Stimulated activated CD8-positive, alpha-beta memory T cell treated with anti-CD3 and anti-CD28 coated beads, Interleukin-7, amount 100 ng/mL, for 1 hour (primary cell): ENCODE measurements at places on chromosomes 1 and 21.

DNA sequence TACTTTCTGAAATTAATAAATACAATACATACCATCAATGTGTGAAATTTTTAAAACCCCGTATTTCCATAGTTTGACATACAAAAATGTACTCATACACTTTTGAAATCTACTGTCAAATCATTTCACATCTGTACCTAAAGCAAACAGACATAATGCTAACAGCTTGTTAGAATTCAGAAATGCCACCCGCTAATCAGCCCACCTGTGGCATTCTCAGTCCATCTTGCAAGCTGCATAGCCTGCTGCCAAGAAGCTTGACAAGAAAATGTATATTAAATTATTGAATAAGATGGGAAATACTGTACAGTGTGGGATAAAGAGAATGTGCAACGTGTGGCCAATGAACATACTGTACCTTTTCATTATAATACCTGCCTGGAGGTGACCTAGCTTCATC is 55.1 kb downstream of the ZBTB18 start:
- no peak for DNase-seq

DNA sequence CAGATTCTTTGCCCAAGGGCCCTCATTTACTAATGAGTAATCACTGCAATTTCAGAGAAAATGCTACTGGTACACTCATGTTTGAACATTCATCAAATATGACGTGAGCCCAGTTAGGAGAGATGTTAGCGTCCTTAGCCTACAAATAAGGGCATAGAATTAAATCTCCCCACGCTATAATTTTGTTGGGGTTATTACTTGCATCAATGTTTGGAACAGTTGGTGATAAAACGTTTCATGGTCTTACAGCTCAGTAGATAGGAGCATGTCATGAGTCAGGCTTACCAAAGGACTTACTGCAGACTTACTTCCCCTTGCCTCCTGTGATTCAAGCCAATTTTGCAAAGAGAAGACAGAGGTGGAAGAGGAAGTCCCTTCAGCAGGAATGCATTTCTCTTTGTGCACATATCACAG is 304.0 kb downstream of the KIF26B start:
- no peak for DNase-seq

DNA sequence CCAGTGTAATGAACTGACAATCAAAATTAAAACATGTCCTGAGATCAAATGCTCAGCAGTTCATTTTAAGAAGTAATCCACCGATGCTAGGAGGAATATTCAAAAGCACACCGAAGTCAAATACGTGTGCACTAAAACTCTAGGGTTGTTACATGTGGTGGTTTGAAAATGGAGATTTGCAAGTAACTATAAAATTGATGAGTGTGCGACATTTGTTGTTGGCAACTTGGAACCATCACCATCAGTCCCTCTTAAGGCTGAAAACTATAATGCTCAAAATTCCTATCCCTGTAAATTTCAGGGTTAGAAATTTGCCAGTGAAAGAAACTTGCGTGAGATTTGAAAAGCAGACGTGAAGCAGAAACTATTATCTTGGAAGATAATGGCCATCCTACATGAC is 13.3 kb upstream of the SGIP1 start:
- no peak for DNase-seq

- no peak for DNase-seq
These were observed 10.0 kb downstream of the KIRREL1 start for GRCh38 chr1:158003406-158003800.

GRCh38 chr1:6445062-6445763 is 20.6 kb downstream of the ESPN start:
- no peak for DNase-seq

- DNase-seq: peak; percentile 39
These were observed 7.7 kb downstream of the ENSA start for GRCh38 chr1:150621497-150622302.

GRCh38 chr1:39576016-39576657 is 453 bp downstream of the PABPC4 start:
- DNase-seq: peak; percentile 9

- DNase-seq: no peak
These were observed 31.2 kb upstream of the ZNF697 start for GRCh38 chr1:119679223-119679622.

- DNase-seq: peak; percentile 84
These were observed at the start of gene USF1 for GRCh38 chr1:161045736-161046604. TSS of gene USF1 (minus strand) at chr1:161045977. CDS start at chr1:161043275, 2,702 bp downstream.

GRCh38 chr1:198171667-198172540 is 15.1 kb downstream of the NEK7 start:
- no peak for DNase-seq

GRCh38 chr1:30043731-30044408 is 679.5 kb downstream of the MATN1 start:
- DNase-seq: no peak

DNA sequence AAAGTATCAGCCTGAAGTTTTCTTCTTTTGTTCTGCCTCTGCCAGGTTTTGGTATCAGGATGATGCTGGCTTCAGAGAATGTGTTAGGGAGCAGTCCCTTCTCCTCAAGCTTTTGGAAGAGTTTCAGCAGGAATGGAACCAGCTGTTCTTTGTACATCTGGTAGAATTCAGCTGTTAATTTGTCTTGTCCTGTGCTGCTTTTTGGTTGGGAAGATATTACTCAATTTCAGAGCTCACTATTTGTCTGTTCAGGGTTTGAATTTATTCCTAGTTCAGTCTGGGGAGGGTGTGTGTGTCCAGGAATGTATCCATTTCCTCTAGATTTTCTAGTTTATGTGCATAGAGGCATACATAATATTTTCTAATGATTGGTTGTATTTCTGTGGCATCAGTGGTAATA is 12.8 kb downstream of the ZNF678 start:
- no peak for DNase-seq

DNA sequence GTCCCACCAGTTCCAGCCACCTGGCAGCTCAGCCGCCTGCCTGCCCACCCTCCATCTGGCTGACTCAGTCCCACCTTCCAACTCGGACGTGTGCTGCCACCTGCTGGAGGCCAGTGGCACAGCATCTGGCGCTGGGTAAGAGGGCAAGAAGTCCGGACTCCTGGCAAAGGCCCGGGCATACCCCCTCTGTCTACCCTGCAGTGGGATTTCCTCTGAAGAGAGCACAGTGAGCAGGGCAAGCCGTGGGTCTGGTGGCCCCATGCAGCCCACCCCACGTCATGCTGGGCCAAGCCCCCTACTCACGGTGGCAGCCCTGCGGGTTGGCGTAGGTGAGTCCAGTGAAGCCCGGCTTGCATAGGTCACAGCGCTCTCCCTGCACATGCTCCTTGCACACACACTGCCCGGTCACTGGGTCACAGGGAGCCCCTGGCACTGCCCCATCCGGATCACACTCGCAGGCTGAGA is 24.5 kb downstream of the LAMB3 start:
- peak; percentile 64 for DNase-seq

DNA sequence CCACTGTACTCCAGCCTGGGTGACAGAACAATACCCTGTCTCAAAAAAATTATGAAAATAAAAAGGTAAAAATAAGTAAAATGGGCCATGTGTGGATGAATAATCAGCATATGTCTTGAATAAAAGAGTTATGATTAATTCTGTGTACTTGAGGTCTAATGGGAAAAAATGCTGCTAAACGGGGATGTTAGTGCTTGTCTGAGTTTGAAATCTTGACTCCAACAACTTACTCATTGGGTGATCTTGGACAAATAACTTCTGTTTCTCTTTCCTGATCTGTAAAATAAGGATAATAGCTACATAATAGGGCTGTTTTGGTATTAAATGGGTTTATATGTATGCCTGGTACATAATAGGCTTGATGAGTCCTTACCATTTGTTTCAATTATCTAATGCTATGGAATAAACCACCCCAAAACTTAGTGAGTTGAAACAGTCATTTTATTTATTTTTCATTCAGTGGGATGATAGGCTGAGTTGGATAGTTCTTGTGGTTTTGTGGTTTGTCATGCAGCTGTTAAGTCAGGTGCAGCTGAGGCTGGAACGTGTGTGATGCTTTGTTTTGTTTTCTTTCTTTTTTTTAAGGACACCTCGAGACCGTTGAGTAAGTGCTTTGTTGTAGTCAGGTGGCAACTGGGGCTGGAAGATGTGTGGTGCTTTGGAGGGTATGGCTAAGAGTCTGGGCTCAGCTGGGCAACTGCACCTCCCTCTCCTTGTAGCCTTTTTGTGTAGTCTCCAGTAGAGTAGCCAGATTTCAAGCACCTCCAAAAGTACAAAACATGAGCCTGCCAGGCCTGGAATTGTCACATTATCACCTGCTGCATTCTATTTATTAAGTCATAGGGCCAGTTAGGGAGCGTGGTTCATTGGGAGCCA is 4.9 kb downstream of the MDM4 start:
- DNase-seq: no peak

DNA sequence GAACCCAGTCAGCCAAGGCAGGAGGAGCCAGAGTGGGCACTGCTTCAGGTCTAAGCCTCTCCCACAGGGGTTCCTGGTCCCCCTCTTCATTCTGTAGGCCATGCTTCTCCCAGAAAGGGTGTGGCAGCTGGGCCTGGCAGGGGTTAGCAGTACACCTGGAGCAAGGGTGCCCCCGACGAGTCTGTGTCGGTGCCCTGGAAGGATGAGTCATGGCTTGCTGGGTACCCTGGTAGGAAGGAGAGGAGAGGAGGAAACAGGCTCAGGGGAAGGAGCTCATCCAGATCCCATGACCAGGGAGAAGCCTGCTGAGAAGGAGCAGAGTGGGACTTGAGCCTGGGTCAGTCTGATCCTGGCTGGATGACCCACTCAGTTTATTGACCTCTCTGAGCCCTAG is 10.3 kb downstream of the KDF1 start:
- no peak for DNase-seq

- no peak for DNase-seq
These were observed 214.5 kb downstream of the SMYD3 start for GRCh38 chr1:246292571-246292970.

- no peak for DNase-seq
These were observed 104.0 kb upstream of the RUNX3 start for GRCh38 chr1:25033828-25034705.
